Stimulated activated naive CD8-positive, alpha-beta T cell treated with anti-CD3 and anti-CD28 coated beads, Interleukin-15, amount 100 ng/mL, for 72 hours (primary cell): ENCODE measurements at places on chromosomes 12 and 14.

- no peak for DNase-seq
Observed at GRCh38 chr12:54213079-54213478, 24.3 kb upstream of the SMUG1 start.

DNA sequence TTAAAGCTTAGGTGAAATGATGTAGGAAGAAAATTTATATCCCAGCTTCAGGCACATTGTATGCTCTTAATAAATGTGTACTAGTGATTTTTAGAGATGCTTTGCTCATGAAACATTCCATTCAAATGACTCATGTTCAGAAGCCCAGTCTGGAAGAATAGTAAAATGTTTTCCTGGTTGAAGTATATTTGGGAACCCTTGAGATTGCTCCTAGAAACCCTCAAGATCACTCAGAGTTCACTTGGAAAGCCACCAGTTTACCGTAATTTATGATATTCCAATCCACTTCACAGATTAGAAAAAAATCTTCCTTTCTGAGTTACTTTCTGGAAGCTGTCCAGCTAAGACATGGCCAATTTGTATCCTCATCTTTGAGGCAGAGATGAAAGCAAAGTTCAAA is 186.4 kb downstream of the SYT10 start:
- no peak for DNase-seq

GRCh38 chr14:61456720-61457119 is 135.3 kb downstream of the PRKCH start:
- DNase-seq, result peak; percentile 69

DNA sequence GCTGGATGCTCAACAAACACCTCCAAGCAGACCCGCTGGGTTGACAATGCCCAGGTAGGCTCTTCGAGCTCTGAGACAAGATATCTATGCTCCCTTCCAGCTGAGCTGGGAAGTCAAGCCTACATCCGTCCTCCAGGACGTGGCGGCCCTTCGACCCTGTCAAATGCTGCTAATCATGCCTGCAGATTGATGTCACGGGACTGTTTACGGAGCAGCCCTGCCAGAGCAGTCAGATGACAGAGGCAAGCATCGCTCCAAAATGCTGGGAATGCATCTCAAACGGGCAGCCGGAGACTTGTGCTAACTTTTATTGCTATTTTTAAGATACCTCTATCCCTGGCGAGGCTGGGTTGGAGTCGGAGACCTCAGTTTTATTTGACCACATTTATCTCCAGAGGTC is 139.2 kb downstream of the NTF3 start:
- no peak for DNase-seq

DNA sequence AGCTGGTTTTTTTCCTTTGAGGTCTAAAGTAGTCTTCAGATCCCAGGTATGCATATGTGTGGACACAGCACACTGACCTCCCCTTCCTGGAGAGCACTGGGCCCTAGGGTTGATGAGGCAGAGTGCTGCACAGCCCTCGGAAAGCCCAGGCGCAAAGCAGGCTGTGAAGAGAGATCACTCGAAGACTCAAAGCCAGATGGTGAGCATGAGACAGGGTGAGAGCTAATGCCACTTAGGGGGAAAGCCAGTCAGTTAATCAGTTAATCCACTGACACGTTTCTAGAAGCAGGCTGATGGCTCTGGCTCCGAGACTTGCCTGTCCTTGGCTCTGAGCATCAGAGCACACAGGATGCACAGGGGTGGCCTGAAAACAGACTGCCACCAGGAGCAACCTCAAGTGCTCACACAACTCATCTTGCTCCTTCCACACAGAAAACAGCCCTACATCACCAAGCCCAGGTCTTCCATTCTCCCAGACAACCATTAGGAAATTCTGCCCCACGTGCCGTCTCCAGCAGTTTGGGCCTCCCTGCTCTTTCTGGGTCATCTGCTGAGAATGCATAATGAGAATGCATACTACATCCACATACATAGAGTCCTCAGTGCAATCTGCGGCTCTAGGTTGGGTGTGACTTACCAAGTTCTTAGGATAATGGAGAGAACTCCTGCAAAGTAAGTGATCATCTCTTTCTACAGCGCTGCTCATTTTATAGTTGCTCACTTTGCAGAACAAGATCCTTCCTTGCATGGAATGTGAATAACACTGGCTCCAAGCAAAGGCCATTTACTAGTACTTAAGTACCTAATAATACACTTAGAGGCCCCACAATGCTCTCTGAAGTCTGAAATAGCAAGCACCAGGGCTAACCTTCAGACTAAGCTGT is 12.0 kb downstream of the AQP6 start:
- DNase-seq, result no peak

GRCh38 chr12:13205809-13206559 is 9.5 kb downstream of the EMP1 start:
- peak; percentile 26 for DNase-seq

DNA sequence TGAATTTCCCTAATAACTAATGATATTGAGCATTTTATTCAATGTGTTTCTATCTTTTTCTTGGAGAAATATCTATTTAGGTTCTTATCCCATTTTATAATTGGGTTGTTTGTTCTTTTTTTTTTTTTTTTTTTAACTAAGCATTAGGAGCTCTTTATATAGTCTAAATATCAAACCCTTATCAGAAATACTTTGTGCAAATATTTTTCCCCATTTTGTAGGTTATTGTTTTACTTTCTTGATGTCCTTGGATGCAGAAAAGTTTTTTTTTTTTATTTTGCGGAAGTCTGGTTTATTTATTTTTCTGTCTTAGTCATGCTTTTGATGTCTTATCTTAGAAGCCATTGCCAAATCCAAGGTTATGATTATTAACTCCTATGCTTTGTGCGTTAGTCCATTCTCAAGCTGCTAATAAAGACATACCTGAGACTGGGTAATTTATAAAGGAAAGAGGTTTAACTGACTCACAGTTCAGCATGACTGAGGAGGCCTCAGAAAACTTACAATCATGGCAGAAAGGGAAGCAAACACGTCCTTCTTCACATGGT is 434.3 kb upstream of the TBX3 start:
- no peak for DNase-seq
